ENCODE measurements at places on chromosomes 11 and 22.
A peak's percentile ranks its signal among the peaks of the same experiment; 100 is the strongest.

GRCh38 chr11:114972105-114972504 is 293.8 kb downstream of the NXPE2 start:
- DNase-seq: no peak

DNA sequence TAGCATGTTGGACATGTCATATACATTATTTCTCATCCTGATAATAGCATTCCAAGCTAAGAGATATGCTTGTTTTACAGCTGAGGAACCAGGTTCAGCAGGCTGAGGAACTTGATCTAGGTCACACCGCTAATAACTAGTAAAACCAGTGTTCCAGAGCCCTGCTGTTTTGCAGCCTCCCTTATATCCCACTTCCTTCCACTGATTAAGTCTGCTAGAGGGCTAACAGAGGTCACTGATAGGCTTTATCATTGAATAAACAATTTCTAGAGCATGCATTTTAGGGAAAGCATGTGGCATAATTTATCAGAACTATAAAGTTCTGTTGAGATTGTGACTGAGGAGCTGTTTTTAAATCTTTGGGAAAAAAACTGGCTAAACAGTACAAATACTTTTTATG is 54.0 kb downstream of the UVRAG start:
- DNase-seq: no peak

DNA sequence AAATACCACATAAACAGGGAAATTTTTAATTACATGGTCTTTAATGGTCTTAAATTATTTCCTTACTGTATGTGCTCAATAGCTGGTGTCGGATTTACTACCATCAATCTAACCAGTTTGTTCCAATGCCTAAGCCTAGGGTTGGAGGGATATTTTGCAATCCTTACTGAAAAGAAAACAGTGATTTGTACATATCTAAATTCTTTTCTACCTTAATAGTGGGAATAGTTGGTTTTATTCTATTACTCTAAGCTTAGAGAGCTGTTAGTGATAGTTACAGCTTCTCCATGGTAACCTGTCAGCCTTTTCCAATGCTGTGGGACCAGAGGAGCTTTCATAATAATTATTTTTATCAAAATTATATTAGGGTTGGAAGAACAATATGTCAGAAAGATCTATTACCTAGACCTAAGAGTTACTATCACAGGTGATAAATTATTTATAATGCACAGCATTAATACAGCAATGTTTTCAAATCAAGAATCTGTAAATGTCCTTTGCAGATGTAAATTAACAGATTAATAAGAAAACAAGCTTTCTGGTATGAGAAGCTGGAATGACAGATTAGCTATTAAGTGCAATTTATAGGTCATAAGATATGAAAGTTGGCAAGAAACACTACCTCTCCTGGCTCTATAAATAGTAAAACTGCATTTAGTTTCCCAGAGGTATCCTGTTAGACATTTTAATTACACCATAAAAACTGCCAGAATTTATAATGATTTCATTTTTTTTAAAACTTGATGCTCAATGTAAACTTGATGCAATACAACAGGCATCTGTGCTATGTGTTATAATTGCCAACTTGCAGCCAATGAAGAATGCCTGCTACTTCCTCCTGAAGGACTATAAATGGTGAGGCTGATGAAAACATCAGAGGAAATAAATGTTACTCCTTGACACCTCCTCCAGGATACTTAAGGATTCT is 262.0 kb upstream of the PITPNB start:
- no peak for DNase-seq

- peak; percentile 23 for DNase-seq
Observed at GRCh38 chr11:18731949-18732821, 6.2 kb upstream of the IGSF22 start.

DNA sequence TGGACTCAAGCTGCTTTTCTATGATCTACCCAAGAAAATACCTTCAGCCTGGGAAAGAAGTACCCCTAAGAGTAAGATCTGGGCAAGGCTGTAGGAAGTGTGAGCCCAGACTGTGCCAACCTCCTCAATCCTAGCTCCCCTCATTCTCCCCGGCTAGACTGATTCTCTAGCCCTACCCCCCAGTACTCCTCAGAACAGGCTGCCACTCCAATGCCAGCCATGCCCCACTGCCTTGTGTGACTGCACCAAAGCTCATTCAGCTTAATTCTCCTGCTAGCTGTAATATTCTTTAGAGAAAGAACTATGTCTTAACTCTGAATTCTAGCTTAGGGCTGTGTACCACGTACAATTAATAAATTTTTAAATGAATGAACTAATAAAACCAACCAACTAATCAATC is 92.6 kb upstream of the AKIP1 start:
- no peak for DNase-seq

- no peak for DNase-seq
Observed at GRCh38 chr11:31863170-31863832, 52.2 kb upstream of the PAX6 start.

DNA sequence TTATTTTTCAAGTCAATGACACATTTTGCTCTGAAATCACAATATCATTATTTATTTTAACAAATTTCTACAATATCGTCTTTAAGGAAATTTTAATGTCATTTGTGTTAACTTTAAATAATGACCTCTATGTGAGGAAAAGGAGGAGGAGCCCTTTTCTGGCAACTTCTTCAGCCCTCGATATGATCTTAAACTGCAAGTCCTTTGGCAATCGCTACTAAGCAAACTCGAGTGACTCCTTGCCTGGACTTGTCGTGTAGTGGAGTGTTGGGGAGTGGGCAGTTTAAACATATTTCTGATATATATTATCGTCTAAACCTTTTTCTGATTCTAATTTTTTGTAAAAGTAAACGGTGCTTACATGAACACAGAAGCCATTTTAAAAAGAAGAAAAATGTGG is 16.7 kb downstream of the ETS1 start:
- no peak for DNase-seq

DNA sequence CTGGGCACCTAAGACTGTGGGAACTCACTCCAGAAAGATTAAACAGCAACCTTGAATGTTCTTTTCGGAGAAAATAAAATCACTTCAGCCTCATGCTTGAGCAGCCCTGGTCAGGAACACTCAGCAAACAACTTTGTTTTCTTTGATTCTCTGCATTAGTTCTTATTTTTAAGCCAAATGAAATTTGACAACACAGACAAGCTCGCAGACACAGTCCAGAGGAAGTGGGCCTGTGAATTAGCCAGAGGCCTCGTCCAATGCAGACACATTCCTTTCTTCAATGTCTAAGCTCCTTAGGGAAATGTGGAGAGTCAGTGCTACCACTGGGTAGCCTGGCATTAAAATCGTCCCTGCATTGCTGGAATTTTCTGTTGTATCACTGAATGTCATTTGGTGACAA is 62.9 kb upstream of the CSNK2A3 start:
- no peak for DNase-seq

DNA sequence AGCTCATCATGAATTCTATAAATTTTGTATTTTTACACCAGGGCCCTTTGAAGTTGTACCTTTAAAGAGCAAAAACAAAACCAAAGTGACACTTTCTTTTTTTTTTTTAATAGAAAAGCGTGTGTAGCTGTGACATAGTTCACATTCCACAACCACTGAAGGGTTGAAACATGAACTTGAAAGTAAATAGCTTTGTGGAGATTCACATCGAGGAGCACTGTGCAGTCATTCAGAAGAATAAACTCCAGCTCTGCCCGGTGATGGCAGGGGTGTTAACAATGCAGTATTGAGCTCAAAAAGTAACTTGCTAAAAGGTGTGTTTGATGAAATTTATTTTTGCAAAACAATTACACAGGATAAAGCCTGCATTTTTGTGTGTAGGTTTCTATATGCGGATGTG is 1166.2 kb downstream of the TBC1D22A start:
- DNase-seq: no peak

- no peak for DNase-seq
Observed at GRCh38 chr11:28476864-28477263, 368.7 kb downstream of the METTL15 start.

DNA sequence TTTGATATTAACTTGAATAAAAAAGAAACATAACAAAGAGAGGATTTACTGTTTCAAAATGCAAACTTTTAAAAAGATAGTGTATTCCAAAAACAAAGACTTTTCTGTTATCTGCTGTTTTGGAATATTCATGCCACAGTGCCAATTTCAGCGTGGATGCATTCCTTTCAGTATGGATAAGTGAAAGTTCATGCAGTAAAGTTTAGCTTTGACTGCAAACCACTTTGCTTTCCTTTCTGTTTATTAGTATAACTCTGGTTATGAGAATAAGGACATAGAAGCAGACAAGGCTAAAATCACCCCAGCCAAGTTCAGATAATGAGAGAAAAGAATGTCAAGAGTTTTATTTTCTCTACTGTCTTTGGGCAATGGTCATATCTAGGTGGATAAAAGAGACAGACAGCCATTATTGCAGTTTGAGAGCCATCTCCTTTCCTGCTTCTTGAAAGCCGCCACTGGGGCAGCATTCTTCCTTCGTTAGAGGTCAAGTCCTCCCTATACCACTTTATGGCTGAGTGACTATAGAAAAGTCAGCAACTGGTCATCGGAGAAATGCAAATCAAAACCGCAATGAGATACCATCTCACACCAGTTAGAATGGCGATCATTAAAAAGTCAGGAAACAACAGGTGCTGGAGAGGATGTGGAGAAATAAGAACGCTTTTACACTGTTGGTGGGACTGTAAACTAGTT is 82.4 kb upstream of the BLID start:
- DNase-seq: no peak

DNA sequence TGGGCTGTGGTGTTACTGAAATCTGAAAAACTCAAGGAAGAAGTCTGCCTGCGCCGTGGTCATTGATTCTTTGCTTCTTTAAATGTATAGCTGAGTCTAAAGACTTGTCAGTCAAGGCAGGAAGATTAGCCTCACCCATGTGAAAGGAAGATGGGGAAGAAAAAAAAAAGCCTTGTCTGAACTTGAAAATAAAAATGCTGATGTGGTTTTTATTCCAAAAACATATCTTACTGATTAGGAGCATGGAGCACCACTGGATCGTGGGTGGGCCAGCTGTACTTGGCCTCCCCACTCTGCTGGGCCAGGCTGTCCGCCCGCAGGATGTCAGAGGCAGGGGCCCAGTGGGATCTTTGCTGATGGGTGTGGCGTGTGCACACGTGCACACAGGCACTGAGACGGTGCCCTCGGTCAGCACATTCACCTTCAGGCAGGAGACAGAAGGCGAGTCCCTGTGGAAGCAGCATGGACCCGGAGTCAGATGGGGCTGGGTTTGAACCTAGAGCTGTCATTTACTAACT is 111.9 kb downstream of the WNT7B start:
- no peak for DNase-seq

GRCh38 chr11:117828611-117829368 is 4.2 kb upstream of the FXYD2 start:
- DNase-seq: no peak

DNA sequence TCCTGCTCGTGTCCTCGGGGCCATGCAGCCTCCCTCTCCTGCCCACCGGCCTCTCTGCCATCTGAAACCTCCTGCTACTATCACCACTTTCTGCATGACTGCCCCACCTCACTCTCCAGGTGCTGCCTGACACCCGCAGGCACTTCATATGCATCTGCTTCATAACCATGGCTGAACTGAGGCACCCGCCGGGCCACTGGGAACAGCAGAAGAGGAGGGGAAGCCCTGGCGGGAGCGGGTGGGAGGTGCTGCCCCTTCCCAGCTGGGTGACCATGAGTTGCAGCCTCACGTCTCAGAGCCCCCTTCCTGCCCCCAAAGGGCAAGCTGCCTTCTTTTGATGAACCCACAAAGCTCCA is 21.7 kb upstream of the PICK1 start:
- no peak for DNase-seq

DNA sequence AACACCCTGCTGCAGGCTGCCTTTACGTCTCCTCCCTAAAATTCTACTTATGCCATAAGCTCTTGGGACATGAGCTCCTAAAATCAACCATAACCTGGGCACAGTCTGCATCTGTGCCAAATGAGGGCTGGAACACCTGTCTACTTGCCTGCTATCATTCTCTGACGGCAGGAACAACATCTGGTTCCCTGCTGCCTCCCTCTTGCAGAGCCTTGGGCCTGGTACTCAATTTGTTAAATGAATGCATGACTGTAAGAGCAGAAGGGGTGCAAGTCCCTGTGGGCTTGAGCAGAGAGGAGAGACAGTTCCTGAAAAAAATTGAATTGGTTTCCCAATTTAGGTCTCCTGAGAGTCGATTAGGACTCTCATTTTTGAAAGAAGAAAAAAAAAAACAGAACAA is 66.7 kb upstream of the CSNK2A3 start:
- DNase-seq: no peak

- DNase-seq: no peak
Observed at GRCh38 chr11:84106541-84106940, 820.4 kb upstream of the CCDC90B start.

DNA sequence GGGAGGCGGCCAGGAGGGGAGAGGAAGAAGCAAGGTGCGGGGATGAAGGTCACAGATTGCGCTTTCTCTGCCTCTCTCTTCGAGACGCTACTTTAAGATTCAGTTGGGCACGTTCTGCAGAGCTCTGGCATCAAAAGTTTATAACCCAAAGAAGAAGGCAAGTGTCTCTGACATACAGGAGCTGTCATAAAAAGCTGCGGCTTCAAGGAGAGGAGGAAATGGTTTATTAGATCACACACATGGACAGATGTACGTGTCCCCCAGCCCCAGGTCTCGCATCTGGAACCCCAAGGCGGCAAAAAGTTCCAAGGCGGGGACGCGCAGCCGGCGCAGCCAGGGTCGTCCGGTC is 589.0 kb downstream of the OPCML start:
- DNase-seq: no peak

GRCh38 chr11:8204025-8204424 is 35.2 kb upstream of the RIC3 start:
- DNase-seq: no peak

- no peak for DNase-seq
Observed at GRCh38 chr22:40324468-40325305, 21.6 kb upstream of the ADSL start.

DNA sequence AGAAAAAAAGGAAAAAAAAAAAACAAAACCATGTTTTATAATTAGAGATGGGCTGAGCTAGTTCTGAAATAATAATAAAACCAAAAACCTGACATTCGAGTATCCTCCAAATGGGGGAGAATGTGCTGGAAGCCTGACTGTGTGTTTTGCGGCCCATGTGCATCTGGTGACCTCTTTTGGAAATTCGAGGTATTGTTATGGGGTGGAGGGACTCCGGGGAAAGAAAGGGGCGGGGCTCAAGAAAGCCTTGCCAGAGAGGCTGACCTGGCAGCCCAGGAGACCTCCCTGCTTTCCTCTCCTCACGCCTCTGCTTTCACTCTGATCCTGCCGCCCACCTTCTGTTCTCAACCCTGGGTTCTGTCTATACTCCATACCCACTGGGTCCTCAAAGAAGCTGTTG is 72.9 kb downstream of the CTTN start:
- DNase-seq: no peak

DNA sequence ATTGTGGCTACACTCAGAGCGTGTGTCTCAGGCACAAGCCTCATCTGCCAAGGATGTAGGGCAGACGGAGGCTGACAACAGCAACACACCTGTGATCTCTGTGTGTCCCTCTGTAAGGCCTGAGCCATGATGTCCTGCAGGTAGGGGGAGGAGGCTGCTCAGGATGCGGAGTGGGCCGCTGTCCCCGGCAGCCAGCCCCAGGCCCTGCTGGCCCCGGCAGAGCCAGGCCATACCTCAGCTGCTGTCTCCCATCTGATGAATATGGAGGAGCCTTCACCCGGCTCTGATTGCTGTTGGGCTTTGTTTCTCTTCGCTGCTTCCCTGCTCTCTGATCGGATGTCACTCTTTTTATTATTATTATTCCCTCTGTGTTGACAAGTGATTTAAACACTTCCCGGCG is 83.6 kb upstream of the NCAM1 start:
- no peak for DNase-seq
